CD4-positive, CD25-positive, alpha-beta regulatory T cell (primary cell): ENCODE measurements at places on chromosomes 7 and 10. TPM values are rescaled to one million over a fixed set of nuclear protein-coding genes. Genes with fewer than 3 reads are reported as not detected.

The PTF1A gene
- not detected for polyA plus RNA-seq

The GBX1 gene
- polyA plus RNA-seq = not detected

The JCAD gene
- polyA plus RNA-seq = not detected

The PITRM1 gene
- polyA plus RNA-seq = 35.5 TPM

DNA sequence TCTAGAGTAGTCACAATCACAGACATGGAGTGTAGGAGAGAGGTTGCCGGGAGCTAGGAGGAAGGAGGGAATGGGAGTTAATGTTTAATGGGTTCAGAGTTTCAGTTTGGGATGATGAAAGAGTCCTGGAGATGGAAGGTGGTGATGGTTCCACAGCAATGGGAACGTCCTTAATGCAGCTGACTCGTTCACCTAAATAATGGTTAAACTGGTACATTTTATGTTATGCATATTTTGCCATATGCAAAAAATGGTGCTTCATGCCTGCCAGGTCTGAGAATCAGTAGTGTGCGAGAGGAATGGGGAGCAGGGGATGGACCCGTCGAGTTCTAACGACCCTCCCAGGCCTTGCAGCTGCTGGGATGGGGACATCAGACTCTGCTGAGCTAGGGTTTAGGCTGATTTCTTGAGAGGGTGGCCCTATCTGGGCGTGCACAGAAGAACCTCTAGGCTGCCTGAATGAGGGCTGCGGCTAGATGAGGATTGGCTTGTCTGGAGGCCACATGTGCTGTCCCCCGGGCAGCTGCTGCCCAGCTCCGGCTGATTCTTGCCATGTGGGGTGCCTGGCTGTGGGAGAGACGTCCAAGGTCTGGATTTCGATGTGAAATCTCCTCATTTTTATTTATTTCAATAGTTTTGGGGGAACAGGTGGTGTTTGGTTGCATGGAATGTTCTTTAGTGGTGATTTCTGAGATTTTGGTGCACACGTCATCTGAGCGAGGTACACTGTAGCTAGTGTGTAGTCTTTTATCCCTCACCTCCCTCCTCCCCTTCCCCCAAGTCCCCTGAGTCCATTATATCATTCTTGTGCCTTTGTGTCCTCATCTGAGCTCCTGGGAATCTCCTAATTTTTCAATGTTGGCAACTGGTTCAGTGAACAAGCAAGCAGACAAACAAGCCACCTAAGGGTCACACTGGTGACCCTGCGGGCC is 116.0 kb downstream of the GRK5 start:
- DNase-seq = no peak

GRCh38 chr10:86759073-86759672 is 2.8 kb downstream of the BMPR1A start:
- DNase-seq = no peak

- DNase-seq = peak; percentile 11
These were observed 19.4 kb downstream of the ZMIZ2 start for GRCh38 chr7:44767912-44768627.

GRCh38 chr7:84248267-84248666 is 53.7 kb upstream of the SEMA3A start:
- no peak for DNase-seq

DNA sequence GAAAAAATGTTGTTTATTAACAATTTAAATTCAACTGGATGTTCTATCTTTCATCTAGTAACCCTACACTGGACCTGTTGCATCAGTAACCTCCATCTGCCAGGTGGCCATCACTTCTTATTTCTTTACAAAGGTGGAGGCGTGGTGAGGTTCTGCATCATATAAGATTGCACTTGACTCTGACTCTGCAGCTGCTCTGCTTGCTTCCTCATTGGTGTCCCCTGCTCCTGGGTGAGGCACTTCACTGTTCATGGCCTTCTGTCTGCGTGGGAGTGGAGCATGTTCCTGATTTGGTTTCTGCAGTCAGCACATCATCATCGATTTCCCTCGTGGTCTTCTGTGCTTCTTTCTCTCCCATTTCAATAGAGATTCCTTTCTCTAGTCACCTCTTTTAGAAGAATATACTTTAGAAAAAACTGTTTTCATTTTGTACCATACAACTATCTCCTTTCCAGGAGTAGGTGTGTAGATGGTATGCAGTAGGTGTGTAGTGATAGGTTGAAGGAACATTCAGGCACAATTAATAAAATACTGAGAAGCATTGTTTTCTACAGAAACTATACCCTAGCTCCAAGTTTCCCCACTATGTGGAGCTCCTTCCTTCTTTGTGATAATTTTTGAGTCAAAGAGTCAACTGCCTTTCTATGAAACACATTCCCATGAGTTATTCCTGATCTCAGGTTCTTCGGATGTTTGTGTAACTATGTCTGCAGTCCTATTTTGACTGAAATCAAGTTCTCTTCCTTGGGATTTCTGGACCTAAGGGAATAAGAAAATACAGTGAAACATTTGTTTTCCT is 231.7 kb upstream of the CNTNAP2 start:
- no peak for DNase-seq

DNA sequence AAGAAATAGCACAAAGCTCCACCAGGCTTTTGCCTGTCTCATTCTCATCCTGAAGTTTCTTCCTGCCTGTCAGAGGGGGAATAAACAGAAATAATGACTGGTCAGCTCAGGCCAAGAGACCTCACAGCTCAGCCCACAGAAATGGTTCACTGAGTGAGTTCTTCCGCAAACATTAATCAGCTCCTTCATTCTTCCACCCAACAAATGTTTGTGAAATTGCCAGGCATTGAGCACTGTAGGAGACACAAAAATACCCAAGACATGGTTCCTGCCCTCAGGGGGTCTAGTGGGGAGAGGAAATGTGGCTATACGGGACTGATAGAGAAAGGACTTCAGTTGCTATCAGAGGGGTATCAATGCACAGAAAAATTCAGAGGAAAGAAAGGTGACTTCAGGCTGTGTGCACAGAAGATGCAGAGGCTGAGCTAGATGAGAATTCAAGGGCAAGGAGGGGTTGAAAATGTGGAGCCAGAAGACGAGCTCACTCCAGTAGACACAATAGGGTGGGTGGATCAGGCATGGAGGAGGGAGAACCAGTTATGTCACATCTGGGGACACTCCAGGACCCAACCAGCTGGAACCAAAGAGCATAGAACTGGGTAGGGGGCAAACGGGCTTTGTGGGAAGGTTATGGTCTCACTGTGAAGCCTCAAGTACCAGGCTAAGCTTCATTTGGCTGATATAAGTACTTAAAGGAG is 20.9 kb downstream of the MYOF start:
- no peak for DNase-seq

GRCh38 chr10:78959217-78959923 is 109.4 kb upstream of the ZMIZ1 start:
- DNase-seq = no peak

- DNase-seq = no peak
These were observed 308.7 kb downstream of the DNAJB6 start for GRCh38 chr7:157645539-157645938.

DNA sequence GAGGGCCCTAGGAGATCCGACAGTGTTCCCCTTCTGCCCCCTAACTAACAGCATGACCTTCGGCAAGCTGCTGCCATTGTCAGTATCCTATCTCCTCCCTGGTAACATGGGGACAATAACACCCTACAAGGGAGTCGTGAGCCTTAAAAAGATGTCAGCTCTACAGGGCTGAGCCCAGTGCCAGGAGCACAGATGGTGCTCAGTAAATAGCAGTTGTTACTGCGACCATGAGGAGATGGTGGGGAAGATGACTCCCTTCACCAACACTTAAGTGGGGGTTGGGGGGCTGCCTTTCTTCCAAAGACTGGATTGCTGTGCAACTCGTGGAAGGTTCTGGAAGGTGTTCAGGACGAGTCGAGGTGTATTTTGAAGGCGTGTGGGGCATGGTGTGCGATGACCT is 29.5 kb upstream of the C10orf120 start:
- DNase-seq = no peak

DNA sequence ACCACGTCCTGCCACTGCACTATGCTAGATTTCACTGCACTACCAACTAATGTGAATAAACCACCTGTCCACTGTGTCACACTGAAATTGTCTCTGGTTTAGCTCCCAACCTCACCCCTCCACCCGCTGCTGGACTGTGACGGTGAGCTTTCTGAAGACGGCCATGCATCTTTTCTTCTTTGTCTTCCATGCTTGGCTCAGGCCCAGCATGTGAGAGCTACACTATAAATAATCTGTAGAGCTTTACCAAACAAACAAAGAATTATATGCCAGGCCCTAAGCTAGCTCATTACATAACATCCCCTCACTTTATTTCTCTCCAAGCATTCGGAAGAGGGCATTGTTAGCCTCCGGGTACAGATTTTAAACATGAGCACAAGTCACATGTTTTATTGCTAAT is 633.2 kb downstream of the TNS3 start:
- no peak for DNase-seq

GRCh38 chr7:88522771-88523293 is 216.1 kb upstream of the STEAP4 start:
- DNase-seq = no peak

GRCh38 chr10:79932841-79933379 is 16.0 kb downstream of the SFTPD start:
- DNase-seq = no peak

DNA sequence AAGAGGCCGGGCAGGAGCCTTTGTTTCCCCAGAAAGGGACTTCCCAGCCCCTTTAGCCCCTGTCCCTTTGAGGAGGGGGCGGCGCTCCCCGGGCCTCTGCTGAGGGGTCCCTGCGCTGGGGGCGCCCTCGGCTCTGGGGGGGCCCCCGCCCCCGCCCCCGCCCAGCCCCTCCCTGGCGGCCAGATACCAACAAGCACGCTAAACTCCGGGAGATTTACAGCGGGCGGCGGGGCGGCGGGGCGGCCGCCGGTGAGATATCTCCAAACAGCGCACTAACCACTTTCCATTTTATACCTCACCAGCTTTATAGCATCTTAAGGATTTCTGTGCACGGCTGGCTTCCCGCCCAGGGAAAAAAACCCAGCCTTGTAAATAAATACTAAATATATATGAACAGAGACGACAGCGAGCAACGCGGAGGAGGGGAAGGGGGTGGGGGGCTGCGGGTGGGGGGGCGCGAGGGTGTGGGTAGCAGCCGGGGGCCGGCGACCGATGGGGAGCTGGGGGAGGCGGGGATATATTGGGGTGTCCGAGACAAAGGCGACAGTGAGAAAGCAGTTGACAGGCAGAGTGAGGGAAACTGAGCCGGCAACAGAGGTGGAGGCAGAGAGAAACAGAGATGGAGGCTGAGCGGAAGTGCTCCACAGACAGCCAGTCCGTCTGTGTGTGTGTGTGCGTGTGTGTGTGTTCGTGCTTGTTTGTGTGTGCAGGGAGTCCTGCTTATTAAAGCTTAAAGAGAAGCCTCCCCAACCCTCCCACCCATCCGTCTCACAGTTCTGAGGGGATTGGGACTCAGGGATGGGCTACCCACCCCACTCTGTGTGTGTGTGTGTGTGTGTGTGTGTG is 85.8 kb downstream of the HIF1AN start:
- DNase-seq = peak; percentile 61

DNA sequence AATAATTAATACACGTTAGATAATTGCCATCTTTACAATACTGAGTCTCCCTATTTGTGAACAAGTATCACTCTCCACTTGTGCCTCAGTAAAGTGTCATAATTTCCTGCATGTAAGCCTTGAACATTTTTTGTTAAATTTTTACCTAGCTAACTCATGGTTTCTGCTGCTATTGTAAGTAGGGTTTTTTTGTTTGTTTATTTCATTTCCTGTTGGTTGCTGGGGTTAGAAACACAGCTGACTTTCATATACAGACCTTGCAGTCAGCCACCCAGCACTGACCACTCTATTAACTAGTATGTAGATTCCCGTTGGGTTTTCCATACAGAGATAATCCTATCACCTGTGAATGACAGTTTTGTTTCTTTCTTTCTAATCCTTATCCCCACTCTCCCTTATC is 133.3 kb downstream of the MPP7 start:
- no peak for DNase-seq

GRCh38 chr10:11253385-11254002 is 235.8 kb downstream of the CELF2 start:
- no peak for DNase-seq

DNA sequence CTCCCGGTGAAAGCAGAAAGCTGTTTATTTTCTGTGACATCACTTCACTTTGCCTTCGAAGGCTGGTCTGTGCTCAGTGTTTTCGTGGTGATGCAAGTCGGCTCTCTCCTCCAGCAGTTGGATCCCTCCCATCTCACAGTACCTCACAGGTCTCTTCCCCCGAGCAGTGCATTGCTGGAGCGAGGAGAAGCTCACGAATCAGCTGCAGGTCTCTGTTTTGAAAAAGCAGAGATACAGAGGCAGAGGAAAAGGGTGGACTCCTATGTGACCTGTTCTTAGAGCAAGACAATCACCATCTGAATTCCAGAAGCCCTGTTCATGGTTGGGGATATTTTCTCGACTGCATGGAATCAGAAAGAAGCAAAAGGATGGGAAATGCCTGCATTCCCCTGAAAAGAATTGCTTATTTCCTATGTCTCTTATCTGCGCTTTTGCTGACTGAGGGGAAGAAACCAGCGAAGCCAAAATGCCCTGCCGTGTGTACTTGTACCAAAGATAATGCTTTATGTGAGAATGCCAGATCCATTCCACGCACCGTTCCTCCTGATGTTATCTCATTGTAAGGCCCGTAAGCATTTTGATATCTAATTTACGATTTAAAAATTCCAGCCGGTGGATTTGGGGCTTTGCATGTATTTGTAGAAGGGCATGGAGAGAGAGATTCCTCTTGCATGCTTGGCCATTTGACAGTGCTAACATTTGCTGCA is at the start of gene LGI1:
Gene LGI1, plus strand, starts transcription at position 136 of the 707 bp plus-strand sequence. Its CDS starts 209 bp downstream, at position 345.
- no peak for DNase-seq

DNA sequence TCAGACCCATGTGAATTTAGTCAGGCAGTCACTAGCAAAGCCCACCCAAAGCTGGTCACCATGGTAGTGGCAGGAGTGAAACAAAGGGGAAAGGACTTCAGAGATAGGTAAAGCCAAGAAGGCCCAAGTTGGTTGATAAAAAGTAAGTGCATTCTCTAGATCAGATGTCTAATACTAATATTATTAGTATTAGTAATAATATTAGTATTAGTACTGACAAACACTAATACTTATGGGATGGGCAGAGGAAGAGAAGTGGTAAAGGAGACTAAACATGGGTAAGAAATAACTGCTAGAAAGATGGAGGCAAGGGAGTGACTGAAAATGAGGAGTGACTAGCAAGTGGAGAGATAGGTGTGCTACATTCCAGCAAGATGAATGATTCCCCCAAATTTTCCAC is 46.6 kb upstream of the PHYHIPL start:
- no peak for DNase-seq

- DNase-seq = no peak
These were observed 189.6 kb downstream of the CTTNBP2 start for GRCh38 chr7:117683430-117684175.

DNA sequence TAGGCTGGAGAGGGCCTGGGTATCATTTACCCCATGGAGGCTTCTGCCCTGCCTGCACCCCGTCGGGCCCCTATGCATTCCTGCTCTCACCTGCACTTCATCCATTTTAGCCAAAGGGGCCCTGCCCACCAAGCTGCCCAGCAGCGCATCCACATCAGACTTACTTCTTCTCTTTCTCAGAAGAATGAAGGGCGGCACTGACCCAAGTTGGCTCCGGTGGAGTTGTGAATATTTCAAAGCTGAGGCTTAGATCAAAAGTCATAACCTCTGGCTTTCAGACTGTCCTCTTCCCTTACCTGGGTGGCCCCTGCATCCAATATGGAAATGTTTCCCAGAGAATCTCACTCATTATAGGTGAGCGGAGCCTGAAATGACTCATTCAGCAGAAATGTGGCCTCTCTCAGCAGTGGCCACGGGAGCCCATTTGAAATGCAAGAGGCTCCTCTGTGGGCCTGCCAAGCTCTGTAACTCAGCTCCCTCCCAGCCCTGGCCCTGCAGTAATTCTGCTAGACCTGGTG is 117.6 kb upstream of the TCF7L2 start:
- no peak for DNase-seq

GRCh38 chr10:74821501-74821900 is 4.9 kb upstream of the KAT6B start:
- DNase-seq = no peak
